SHP77 treated with DMSO at 0.1 percent for 48 hours (cell line): ENCODE measurements at places on chromosomes 5 and 9.

GRCh38 chr9:95724253-95724991, 151.1 kb upstream of the ERCC6L2 start:
- DNase-seq: no peak

DNA sequence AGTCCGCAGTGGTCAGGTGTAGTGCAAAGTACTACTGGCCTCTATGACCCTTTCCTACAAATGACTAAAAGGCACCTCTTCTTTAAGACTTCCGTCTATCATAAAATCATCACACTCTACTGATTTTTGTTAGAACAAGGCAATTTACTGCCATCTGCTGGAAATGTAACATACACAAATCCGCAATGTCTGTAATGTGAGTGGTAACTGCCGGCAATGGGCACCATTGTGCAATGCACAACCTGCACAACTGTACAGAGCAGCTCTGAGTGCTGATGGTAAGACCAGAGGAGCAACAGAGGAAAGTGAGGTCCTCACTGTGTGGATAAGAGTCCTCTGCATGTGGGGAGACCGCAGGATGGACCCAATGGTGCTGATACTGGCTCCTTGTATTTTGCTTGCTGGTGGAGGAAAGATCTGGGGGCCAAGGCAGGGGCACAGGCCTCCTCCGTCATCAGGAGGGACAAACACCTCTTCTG, 103.7 kb downstream of the ATPSCKMT start:
- no peak for DNase-seq

GRCh38 chr9:110856772-110857171, 181.5 kb downstream of the LPAR1 start:
- no peak for DNase-seq

GRCh38 chr9:131720330-131720729, 19.5 kb downstream of the RAPGEF1 start:
- no peak for DNase-seq

DNA sequence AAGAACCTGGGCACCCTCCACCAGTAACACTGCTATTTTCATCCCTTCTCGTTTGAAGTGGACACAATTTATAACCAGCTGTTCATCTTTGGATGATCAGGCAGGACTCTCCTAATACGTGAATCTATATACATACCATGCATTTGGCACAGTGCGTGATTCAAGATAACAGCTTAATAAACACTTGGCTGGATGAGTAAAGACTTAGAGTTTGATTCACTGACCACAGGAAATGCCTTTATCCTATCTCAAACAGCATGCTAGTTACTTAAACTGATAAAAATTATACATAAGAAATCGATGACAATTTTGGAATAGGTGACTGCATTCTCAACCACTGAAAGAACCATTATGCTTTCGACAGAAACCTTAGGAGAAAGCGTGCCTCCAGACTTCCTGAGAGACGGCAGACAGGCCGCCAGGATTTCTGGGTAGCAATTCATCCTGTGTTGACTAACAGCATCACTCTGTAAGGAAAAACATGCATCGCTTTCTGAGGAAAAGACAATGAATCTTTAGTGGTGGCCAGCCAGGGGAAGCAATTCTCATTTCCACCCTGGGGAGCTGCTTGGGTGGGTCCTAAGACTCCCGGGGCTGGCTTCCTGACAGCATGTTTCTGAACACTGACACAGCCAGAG, 9.7 kb downstream of the MRPL36 start:
- no peak for DNase-seq

- DNase-seq: no peak
These were observed 104.1 kb upstream of the NIPBL start for GRCh38 chr5:36772276-36773140.

- DNase-seq: no peak
These were observed 238.1 kb downstream of the FBXL7 start for GRCh38 chr5:15737871-15738664.

GRCh38 chr5:127838661-127839060, 135.5 kb downstream of the CCDC192 start:
- no peak for DNase-seq

GRCh38 chr5:157187046-157187754, 6.6 kb downstream of the ITK start:
- no peak for DNase-seq

DNA sequence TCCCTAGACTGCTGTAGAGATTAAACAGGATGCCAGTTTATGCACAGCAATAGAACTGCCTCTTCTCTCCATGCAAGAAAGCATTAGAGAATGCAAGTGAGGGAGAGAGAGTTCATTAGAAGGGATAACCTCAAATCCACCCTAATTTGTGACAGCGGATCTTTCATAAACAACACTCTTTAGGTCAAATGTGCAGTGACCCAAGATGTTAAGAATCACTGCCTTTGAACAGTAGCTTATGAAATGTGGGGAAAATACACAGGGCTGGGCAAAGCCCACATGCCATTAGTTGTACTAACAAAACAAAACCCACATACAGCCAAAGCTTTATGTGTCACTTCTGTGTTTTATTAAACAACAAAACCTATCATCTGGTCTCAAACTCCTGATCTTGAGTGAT, 36.2 kb upstream of the POU4F3 start:
- DNase-seq: no peak

DNA sequence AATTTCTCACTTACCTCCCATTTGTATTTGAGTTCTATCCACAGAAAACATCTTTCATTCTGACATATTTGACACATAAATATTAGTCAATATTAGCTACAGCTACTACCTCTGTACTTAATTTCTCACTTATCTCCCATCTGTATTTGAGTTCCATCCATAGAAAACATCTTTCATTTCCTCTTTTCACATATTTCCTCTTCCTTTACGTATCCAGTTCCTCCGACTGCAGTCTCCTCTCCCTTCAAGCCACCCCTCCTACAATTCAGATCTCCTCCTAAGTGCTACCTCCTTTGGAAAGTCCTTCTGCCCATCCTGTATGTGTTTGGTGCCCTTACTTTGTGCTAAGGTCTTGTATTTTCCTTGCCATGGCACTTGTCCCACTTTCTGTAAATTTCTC, 1.6 kb downstream of the SREK1IP1 start:
- no peak for DNase-seq

GRCh38 chr5:23368393-23368792, 139.0 kb upstream of the PRDM9 start:
- DNase-seq: no peak

GRCh38 chr9:38090170-38090569, 21.1 kb upstream of the SHB start:
- DNase-seq: no peak

GRCh38 chr5:17249029-17249634, 31.7 kb downstream of the BASP1 start:
- DNase-seq: no peak

- peak; percentile 73 for DNase-seq
These were observed 2.8 kb upstream of the RICTOR start for GRCh38 chr5:39076757-39077728.

GRCh38 chr5:134749415-134749814, 9.2 kb upstream of the DDX46 start:
- no peak for DNase-seq

- no peak for DNase-seq
These were observed 20.1 kb upstream of the MARCHF6 start for GRCh38 chr5:10333154-10334006.

DNA sequence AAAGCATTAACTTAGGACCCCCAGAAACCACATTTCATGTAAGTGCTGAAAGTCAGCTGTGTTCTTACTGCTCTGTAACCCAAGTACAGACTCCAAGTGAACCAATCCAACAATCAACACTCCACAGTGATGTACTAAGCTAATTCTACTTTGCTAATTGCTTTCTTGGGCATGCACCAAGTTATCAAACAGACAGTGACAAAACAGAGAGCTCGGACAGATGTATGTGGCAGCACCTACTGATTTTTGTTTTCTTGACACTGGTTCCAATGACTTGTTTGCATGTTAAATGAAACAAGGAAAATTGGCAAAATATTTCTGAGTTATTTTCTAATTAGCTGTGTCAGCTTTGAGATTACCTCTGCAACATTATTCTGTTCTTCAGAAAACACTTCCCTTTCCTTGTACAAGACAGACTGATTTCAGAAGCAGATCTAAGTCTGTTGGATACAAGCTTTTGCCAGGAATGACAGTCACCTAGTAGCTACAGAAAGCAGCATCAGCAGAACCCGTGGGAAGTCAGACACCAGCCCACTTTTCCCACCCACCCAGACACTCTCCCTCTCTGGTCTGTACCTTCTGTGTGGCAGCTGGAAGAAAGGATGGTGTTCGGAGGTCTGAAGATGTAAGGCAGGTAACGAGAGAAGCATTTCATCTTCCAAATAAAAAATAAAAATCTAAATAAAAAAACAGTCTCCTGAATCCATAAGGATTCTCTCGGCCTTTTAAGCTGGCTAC, 176.7 kb upstream of the PPP2R2B start:
- DNase-seq: no peak

GRCh38 chr5:151721812-151722391, 35.2 kb upstream of the SPARC start:
- no peak for DNase-seq

DNA sequence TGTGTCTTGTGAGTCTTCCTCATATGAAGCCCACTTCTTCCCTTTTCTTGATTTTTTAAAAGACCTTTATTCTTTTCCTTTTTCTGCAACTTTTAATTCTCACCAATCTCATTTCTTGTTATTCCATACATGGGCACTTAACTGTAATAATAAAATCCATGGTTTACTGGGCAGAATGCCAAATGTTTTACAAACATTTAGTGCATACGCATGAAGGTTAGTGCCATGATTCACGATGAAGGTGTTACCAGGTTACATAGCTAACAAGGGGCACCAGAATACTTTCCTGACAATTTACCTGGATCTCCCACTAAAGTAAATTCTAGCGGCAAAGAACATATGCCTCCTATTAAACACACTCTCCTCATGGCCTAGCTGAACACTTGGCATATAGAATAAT, 28.5 kb downstream of the MAN2A1 start:
- DNase-seq: no peak

- no peak for DNase-seq
These were observed 60.3 kb downstream of the TMC1 start for GRCh38 chr9:72581694-72582093.

GRCh38 chr9:80440724-80441123, 869.0 kb downstream of the TLE4 start:
- DNase-seq: no peak

DNA sequence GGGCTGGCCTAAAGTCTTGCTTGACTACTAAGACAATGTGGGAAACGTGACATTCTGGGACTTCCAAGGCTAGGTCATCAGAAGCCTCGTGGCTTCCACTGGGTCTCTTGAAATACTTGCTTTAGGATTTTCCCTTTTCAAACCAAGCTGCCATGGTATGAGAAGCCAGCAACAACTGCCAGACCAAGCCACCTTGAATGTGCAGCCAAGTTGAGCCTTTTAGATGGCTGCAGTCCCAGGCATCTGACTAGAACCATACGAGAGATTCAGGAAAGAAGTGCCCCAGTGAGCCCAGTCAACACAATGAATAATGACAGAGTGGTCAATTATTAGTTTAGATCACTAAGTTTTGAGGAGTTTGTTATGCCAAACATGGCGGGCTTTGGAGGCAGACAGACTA, 143.3 kb downstream of the SLF1 start:
- DNase-seq: no peak

GRCh38 chr9:120875195-120875565, 1.8 kb downstream of the PHF19 start:
- DNase-seq: no peak

- DNase-seq: no peak
These were observed 7.6 kb downstream of the OTULIN start for GRCh38 chr5:14672082-14672481.

- DNase-seq: no peak
These were observed 62.3 kb upstream of the CDK5RAP2 start for GRCh38 chr9:120642129-120642770.

GRCh38 chr5:78959767-78960166, 25.3 kb downstream of the ARSB start:
- DNase-seq: no peak

DNA sequence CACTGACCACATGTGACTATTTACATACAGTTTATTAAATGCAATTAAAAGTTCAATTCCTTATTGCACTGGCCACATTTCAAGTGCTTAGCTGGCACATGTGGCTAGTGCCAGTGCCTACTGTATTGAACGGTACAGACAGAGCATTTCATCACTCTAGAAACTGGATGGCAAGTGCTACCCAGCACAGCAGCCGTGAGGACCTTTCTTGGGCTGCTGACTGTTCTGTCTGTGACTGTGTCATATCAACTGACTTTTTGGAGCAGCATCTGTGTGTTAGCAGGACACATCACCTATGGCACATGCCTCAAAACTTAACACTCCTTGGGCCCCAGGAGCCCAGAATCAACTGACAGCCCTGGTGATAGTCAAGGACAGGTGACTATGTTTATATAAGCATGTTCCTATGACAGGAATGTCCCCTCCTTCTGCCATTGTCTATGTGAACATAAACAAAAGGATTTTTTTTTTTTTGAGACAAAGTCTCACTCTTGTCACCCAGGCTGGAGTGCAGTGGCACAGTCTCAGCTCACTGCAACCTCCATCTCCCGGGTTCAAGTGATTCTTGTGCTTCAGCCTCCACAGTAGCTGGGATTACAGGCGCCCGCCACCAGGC, 8.9 kb downstream of the IRF1 start:
- DNase-seq: no peak

DNA sequence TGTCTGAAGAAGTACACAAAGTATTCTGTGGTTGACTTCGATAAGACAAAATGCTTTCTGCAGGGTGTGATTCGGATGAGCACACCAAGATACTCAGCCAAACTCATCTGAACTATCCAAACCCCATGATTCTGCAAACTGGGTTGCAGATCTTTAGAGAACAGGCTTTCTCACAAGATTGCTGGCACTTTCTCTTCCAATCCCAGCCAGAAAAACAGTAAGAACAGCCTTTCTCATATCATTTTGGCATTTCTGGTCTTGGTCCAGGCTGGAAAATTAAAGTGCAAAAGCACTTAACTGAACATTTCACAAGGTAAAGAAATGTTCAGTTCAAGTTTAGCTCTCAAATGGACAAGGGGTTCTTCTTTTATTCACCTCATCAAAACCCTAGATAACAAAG, 269.1 kb downstream of the NR2F1-AS1 start:
- no peak for DNase-seq

DNA sequence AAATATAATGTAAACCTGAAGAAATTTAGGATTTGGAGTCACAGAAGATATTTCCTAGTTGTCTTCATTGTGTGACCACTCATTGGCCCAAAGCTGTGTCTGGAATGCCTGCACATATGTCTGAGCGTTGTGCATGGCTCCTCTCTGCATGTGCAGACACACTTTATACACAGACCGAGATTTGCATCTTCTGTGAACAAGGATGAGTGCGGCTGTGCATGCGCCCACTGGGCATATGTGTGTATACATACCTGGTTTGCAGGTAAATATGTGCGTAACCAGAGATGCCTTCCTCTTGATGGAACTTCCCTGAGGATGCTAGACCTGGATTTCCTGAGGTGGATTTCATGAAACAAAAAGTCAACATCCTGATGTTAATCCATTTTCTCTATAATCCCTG, 19.1 kb downstream of the PHF2 start:
- no peak for DNase-seq

GRCh38 chr9:137516144-137516917, 33.9 kb downstream of the PNPLA7 start:
- no peak for DNase-seq

- DNase-seq: no peak
These were observed 3.3 kb upstream of the MAN1B1 start for GRCh38 chr9:137083394-137084004.

- DNase-seq: no peak
These were observed 115.2 kb downstream of the GCNT1 start for GRCh38 chr9:76573905-76574760.

GRCh38 chr5:67246108-67246507, 49.5 kb upstream of the CD180 start:
- DNase-seq: no peak
